CD4-positive, alpha-beta memory T cell (primary cell): ENCODE measurements at places on chromosomes 2 and 18.

GRCh38 chr18:33712719-33713118 is 134.7 kb downstream of the ASXL3 start:
- DNase-seq, result no peak

GRCh38 chr18:63683152-63683551 is 19.6 kb upstream of the SERPINB11 start:
- DNase-seq, result no peak

GRCh38 chr18:62327977-62328376 is 2.9 kb downstream of the TNFRSF11A start:
- no peak for DNase-seq

DNA sequence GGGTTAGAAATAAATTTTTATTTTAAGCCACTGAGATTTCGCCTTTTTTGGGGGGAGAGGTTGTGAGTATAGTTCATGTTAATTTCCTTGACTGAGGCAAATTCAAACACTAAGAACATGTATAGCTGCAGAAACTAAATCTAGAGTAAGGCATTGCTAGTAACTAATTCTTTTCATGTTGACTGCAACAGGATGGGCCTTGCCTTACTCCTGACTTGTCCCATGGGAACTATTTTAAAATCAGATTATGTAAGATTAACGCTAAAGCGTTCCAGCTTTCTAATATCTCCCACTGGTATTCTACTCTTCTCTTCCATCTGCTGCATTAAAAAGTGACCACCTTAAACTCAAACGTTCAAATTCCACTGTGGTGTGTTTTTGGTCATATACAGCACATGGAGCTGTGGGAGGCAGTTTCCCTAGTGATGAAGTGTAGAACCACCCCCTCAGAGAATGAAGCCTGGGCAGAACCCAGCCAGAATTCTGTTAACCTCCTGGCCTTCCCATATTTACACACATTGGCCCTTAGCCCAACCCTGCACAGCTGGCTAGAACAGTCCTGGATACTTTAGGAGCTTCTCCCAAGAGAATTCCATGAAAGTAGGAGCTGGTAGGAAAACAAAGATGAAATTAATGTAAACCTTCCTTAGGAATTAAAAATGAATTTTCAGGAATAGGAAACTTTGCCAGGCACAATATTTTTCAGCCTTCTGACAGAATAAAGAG is 687.8 kb downstream of the SLC4A3 start:
- DNase-seq, result no peak

- DNase-seq, result no peak
Measured at GRCh38 chr2:188573453-188573852, 281.8 kb downstream of the GULP1 start.

DNA sequence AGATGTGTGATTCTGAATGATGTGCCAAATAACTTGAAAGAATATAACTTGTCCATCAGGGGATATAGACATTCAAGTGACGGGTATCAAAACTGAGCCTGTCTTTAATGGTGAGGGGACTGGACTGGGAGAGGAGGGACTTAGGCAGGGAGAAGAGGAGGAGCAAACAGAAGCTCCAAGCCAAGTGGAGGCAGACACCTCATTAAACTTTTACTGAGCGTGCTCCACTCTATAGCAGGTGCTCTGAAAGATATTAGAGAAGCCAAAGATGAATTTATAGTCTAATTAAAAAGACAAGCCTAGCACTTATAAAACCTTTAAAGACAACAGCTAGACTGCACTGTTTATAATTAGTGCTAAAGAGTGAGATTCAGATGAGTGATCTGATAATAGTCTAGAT is 47.7 kb upstream of the SMAD2 start:
- no peak for DNase-seq

DNA sequence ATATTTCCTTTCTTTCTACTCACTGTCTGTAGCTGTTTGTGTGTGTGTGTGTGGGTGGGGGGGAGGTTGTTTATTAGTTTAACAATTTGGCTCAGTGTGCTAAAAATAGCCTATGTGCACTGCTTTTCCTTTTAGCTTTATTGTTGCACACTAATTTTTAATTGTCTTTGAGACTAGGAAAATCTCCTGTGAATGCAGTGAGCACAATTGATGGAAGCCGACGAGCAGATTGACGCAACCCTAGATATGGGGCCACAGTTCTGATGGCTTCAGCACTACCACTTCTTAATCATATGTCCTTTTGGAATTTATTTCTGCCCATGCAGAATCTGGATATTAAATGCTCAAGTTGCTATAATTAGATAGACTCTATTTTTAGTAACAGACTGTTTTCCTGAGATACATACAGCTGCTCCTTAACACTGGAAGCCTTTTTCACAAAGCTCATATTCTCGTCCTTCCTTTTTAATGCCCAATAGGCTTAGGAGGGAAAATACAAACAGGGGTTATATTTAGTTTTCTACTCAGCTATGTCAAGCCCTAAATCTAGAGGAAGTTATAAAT is 109.1 kb downstream of the IRS1 start:
- no peak for DNase-seq

DNA sequence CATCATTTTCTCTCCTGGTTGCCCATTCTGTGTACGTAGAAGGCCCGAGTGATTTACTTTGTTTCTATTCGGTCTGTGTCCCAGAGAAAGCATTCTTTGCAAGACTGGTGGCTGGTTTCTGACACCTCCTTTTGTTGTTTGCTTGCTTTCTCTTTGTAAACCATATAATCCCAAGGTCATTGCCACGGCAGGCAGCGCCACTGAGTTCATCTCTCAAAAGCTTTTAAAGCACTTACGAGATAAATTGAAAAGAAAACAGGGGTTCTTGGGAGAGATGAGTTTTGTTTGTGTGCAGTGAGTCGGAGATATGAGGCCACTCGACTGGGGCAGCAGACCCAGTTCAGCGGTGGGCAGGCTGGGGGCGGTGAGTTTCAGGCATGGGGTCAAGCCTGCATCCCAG is 137.6 kb downstream of the NCK2 start:
- no peak for DNase-seq

DNA sequence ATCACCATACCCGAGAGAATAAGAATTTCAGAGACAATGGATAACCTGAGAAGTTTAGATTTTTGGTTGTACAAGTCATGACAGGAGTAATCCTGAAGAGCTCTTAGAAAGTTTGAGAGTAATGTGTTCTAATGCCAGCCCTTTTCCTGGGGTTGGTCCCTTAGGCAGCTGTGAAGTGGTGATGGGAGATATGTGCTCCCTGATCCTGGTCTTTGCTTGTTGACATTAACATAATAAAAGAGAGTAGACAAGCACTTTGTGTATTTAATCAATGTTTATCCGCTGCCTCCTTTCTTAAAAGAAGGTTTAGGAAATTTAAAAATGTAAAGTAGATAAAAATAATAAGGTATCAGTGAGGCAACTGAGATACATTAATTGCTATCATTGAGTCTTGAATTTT is 13.8 kb upstream of the DSC3 start:
- DNase-seq, result no peak

DNA sequence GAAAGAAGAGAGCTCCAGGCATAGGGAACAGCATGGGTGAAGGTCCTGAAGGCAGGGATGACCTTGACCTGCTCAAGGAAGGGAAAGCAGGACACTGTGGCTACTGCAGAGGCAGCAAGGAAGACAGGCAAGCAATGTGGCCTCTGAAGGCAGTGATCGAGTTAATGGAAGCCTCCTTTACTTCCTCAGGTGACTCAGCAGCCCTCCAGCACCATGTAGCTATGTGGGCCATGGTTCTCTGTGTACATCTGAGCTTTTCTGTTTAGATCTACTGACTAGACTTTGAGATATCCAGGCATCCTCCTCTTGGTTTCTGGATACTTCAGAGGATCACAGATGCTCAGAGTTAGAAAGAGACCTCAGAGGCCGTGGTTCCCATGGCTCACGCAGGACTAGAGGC is 107.3 kb upstream of the PID1 start:
- no peak for DNase-seq

DNA sequence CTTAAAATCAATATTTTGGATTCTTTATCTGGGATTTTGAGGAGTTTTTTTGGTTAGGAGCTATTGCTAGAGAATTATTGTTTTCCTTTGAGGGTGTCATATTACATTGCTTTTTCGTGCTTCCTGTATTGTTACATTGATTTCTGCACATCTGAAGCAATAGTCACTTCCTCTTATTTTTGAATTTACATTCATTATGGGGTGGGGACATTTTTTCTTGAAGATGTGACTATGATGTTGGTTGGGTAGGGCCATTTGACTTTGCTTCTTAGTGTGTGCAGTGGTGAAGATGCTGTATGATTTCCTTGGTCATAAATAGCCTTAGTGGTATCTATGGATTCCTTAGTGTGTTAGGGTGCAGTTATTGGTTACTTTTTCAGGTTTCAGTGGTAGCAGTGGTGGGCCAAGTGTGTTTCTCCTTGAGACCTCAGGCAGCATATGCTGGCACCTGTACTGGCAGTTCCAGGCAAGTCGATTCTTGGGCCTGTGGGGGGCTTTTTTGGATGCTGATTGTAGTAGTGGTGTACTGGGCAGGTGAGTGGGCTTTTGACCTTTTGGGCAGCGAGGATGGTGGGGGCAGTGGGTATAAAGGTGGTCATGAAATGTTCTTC is 61.8 kb downstream of the ARHGAP25 start:
- peak; percentile 31 for DNase-seq

- DNase-seq, result peak; percentile 6
Measured at GRCh38 chr2:86396291-86396785, 44.8 kb upstream of the KDM3A start.

GRCh38 chr2:40388161-40388560 is 63.7 kb downstream of the SLC8A1 start:
- no peak for DNase-seq

DNA sequence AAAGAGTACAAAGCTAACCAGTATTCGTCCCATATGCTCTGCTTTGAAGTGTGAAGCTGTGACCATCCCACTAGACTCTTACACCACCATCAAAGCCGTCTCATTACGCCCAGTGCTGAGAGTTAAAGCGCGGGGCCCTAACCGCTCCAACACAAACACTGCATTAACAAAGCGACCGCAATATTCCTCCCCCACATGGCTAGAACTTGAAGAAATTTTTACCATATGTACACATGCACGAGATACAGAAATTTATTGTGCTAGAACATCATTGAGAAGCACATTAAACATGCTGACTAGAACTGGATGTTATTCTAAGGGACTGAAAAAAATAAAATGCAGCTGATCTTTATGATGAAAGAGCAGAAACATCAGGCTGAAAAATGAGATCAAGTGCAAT is 20.5 kb downstream of the FTCDNL1 start:
- no peak for DNase-seq

GRCh38 chr2:172323256-172323655 is 104.1 kb upstream of the ITGA6 start:
- no peak for DNase-seq

DNA sequence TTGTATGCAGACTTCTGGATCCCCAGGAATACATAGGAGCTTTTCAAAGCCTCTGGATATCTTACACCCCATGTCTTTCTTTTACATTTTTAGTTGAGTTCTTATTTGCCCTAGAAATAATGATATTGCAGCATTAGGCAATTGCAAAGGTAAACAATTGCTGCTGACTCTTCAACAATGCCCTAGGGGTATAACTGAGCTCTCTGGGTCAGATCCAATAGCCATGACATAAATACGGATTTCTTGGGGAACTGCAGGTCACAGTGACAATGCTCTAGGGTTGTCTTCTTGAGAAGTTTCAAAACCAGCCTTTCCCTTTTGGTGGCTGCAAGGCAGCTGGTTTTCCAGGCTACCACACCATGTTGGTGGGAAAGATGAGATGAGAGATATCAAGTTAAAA is 16.5 kb upstream of the OR6B3 start:
- no peak for DNase-seq

- no peak for DNase-seq
Measured at GRCh38 chr2:15271276-15271675, 289.9 kb downstream of the NBAS start.

DNA sequence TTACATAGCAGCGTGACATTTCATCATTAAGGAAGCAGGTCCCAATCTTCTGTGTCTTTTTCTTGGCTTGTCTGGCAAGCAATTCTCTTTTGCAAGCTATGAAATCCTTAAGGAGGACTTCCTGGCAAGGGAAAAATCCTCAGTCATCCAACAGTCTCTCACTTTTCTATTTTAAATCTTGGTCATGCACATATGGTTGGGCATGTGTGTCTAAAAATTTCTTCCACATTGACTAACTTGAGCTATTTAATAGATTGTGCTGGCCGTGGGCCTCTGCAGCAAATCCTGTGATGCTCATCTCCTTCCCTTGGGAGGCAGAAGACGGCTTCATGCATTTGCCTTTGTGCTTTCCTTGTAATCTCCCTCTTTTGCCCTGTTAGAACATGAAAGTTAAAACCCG is 634.3 kb upstream of the FANCL start:
- DNase-seq, result no peak

- no peak for DNase-seq
Measured at GRCh38 chr2:48444404-48444803, 85.5 kb upstream of the STON1 start.

GRCh38 chr2:212863185-212863588 is 288.2 kb downstream of the IKZF2 start:
- DNase-seq, result peak; percentile 0

DNA sequence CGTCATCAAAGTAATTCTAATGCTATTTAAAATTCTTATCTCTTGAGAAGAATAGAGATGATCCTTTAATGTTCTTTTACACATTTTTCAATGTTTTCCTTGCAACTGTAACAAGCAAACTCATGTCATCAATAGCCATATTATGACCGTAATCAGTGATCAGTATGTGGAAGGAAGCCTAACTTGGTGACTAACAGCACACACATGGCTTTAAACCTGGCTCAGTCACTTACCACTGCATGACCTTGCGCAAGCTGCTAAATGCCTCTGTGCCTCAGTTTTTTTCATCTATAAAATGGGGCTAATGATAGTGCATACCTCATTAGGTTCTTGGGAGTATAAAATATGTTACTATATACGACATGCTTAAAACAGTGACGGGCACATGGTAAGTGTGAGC is 149.7 kb downstream of the BCL2 start:
- DNase-seq, result no peak

DNA sequence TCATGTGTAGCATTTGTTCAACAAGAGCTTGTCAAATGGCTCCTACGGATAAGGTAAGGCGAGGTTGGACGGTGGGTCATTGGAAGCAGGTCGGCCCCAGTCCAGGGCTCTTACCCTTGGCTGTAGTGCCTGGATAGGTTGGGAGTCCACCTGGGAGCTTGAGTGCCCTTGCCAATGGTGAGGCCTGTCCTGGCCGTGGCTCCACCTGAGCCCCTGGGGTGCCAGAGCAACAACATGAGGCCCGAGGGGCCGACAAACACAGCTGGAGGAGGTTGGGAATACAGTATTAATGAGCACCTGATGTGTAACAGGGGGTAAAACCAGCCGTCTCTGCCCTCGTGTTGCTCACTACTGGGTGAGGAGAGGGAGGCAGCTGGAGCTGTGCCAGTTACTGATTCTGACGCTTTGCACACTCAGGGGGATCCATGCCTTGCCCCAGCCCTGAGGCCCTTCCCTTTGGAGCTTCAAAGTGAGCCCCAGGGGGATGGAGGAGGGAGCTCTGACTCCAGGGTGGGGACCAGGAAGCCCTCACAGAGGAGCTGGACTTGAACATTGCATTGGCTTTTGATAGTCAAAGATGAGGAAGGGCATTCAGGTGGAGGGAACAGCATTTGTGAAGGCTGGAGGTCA is 87.2 kb downstream of the RHOB start:
- no peak for DNase-seq

- DNase-seq, result no peak
Measured at GRCh38 chr18:54181856-54182602, 42.4 kb downstream of the MBD2 start.

- no peak for DNase-seq
Measured at GRCh38 chr2:39631718-39632117, 34.0 kb upstream of the TMEM178A start.

GRCh38 chr18:72391951-72392350 is 152.2 kb downstream of the CBLN2 start:
- DNase-seq, result no peak

- no peak for DNase-seq
Measured at GRCh38 chr2:20421988-20422370, 24.9 kb upstream of the RHOB start.
